A549 treated with DMSO at 1 μM for 4 hours (cell line): ENCODE measurements at places on chromosomes 12 and 14. TPM values are rescaled to one million over a fixed set of nuclear protein-coding genes. Genes with fewer than 3 reads are reported as not detected.

Gene PLEKHA5
- 6.2 to 8.4 TPM (median 7.8 TPM) in 5 replicates for total RNA-seq

Gene GRIP1
- total RNA-seq, result 2.1 to 3.3 TPM (median 2.8 TPM) in 5 replicates

Gene PZP
- not detected in 5 replicates for total RNA-seq

Gene CIROP
- total RNA-seq, result not detected in 5 replicates

Gene PPFIA2
- 0.03 TPM in 1 of 5 replicates, not detected in the others for total RNA-seq

Gene MMP17
- total RNA-seq, result 10.6 to 15.8 TPM (median 12.6 TPM) in 5 replicates

Gene METTL17
- 70.0 to 77.7 TPM (median 75.4 TPM) in 5 replicates for total RNA-seq

Gene ARPC3
- 418 to 687 TPM (median 460 TPM) in 5 replicates for total RNA-seq

Gene RD3L
- not detected in 5 replicates for total RNA-seq

Gene MIA2
- 19.3 to 28.2 TPM (median 24.3 TPM) in 5 replicates for total RNA-seq

Gene NRIP2
- not detected in 5 replicates for total RNA-seq

Gene KLRC3
- total RNA-seq, result 0.21 to 0.36 TPM in 2 of 5 replicates, not detected in the others

Gene GPR68
- 0.05 to 0.11 TPM (median 0.06 TPM) in 4 of 5 replicates, not detected in the other for total RNA-seq

Gene ABHD12B
- total RNA-seq, result not detected in 5 replicates

Gene AQP2
- total RNA-seq, result not detected in 5 replicates

Gene TOGARAM1
- total RNA-seq, result 7.1 to 10.8 TPM (median 8.2 TPM) in 5 replicates
